ENCODE measurements at places on chromosomes 13 and 19. TPM values are rescaled to one million over a fixed set of nuclear protein-coding genes. Genes with fewer than 3 reads are reported as not detected.

Gene ZNF135
- 2.3 TPM for total RNA-seq

DNA sequence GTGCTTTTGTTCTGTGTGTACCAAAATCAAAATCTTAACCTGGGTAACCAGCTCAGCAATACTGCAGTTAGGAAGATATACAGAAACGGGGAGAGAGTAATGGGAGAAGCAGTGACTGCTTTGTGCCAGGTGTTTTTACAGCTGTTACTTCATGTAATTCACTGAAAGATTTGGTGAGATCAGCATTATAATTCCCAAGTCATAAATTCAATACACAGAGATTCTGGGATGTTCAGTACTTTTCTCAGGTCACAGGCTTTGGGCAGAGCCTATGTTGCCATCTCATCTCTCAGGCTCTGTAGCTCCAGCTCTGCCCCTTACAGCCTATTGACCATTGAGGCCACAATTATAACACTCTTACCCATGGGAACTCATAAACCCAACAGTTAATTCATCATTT is 138.5 kb downstream of the ZAR1L start:
- no peak for DNase-seq

- no peak for DNase-seq
Observed at GRCh38 chr19:55451965-55452748, 9.1 kb upstream of the SHISA7 start.

Gene ZNF471
- total RNA-seq: 10.1 TPM

DNA sequence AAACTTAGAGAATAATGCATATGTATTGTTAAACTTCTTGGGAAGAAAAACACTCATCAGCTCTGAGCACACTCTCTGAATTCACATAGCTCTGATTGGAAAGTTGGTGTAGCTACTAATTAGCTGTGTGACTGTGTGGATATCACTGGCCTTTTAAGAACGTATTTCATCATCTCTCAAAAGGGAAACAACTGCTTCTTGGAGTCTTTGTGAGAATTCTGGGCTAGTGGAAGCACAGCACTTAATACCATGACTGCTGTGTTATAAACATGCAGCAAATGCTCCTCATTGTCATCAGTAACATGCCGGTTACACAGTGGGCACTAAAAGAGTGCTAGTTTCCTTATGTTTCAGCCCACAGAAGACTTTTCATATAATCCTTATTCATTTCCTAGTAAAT is 220.9 kb upstream of the CSNK1A1L start:
- DNase-seq: peak; percentile 11

GRCh38 chr19:11451871-11452619 is 16.6 kb downstream of the PRKCSH start:
- no peak for DNase-seq

GRCh38 chr13:33183431-33184111 is 102.0 kb downstream of the STARD13 start:
- peak; percentile 77 for DNase-seq

Gene KLK14
- not detected for total RNA-seq

DNA sequence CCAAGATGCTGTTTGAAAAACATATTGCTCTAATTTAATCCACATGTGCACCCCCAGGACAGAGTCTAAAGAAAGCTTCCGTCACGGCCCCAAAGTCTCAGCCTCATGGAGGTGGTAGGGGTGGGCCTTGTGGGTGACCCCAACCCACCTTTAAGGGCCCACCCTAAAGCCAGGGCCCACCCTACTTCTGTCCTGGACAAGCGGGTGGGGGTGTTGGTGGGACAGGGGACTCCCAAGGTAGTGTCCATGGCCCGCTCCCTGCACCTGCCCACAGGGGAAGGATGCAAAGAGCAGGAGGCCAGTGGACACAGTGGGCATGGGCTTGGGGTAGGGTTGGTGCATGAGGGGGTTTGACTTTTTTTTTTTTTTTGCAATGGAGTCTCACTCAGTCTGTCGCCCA is 66.8 kb downstream of the KCTD15 start:
- DNase-seq: no peak

Gene FXYD1
- not detected for total RNA-seq

Gene PABPC3
- 0.17 TPM for total RNA-seq

- DNase-seq: no peak
Observed at GRCh38 chr19:4232614-4233281, 3.4 kb downstream of the EBI3 start.

- DNase-seq: no peak
Observed at GRCh38 chr19:6362351-6362801, 1.0 kb downstream of the CLPP start.

DNA sequence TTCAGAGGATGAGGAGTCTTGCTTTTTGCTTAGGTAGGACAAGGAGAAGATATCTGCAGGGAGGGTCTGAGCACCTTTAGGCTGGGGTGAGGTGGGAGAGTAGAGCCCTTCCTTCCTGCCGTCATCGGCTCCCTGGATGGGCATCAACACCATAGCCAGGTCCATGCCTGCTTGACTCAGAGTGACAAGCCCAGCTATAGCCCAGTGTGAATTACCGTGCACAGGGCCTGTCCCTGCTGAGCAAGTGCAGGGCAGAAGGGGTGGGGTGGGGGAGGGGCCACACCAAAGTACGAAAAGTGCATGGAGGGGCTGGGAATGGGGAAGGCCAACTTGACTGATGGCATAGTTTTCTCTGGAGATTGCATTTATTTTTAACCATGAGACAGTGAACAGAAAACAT is 30.3 kb upstream of the RNF113B start:
- DNase-seq: peak; percentile 81

GRCh38 chr19:35718345-35719041 is 690 bp downstream of the KMT2B start:
- DNase-seq: no peak

DNA sequence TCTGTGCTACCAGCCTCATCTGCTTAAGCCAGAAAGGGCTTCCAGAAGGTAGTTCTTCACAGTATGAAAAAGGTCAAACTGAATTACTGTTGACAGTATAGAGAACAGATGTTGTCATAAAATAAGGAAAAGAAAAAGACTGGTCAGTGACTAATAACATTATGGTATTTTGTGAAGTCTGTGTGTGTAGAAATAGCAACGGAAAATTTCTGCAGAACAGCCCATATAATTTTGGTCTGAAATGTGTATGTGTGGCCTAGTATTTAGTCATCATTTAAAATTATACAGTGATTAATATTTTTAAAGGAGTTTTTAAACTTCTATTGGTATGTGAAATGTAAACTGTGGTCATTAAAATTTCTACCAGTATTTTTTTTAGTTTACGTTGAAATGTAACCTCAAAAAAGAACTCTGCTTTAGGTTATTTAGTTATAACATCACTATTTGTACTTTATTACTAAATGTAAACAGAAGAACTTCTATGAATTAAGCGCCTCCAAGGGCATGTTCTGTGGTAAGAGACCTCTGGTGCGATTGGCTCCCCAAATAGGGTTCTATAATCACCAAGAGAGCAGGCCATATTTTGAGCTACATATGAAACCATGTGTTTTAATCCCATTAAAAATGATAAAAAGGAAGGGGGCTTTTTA is 3.3 kb upstream of the GPR183 start:
- DNase-seq: no peak

Gene FFAR2
- total RNA-seq: not detected

- no peak for DNase-seq
Observed at GRCh38 chr19:47757617-47758442, 12.5 kb downstream of the NOP53 start.

Gene FAM32A
- 192 TPM for total RNA-seq

Gene C19orf81
- not detected for total RNA-seq

Gene PEAK3
- 0.05 TPM for total RNA-seq

- DNase-seq: no peak
Observed at GRCh38 chr19:49744946-49745381, 18.1 kb downstream of the TSKS start.

DNA sequence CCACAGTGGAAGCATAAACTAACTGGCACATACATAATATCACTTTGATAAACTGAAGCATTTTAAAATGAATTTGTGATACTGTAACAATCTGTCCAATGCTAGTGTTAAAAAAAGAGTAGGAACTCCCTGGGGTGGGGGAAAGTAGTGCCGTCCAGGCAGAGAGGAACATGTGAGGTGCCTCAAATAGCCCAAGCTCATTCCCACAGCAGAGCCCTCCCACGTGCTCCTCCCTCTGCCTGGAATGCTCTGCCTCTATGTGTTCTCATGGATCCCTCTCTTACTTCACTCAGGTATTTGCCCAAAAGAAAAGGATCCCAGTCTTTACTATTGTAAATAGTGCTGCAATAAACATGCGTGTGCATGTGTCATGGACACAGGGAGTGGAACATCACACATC is 188.1 kb downstream of the NHLRC3 start:
- DNase-seq: no peak

DNA sequence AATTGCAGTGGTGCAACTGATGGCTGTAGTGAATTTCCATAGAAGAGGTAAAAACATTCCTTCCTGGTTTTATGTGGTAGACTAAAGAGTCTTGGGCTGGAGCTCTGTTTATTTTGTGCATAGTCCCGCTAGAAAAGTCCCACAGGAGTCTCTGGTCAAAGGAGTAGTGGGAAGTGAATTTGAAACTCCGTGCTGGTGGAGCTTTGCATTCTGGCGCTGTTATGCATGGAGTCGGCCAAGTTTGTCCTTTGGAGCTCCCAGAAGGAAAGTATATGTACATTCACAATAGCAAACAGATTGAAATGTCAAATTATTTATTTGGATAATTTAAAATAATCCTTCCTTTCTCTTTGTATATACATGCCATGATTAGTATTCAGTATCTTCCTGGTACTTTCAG is 296.5 kb downstream of the LMO7 start:
- DNase-seq: no peak

Gene FGF14
- 0.70 TPM for total RNA-seq

- peak; percentile 66 for DNase-seq
Observed at GRCh38 chr13:79531542-79532254, 50.7 kb downstream of the NDFIP2 start.

Gene RYR1
- 0.10 TPM for total RNA-seq

Gene MEIOSIN
- not detected for total RNA-seq

- no peak for DNase-seq
Observed at GRCh38 chr13:94968040-94968756, 255.9 kb upstream of the SOX21 start.

DNA sequence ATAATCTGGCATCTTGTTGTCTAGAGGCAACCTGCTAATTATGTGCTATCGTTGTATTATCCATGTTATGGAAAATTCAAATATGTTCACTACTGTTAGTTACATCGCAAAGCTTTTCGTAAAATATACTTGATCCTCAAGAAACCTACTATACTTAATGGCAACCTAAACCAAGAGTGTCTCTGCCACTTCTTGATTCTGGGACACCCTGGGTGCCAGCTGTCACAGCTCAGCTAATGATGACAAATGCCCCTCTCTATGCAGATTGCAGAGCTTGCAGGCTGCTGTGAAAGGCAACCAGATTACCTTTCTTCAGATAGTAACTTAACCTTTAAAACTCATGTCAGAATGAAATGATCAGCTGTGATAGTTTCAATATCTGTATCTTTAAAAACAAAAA is 8.9 kb upstream of the MAB21L1 start:
- DNase-seq: no peak

- DNase-seq: no peak
Observed at GRCh38 chr13:85095418-85096272, 703.6 kb downstream of the SLITRK6 start.

- DNase-seq: no peak
Observed at GRCh38 chr19:30781047-30781446, 408.9 kb downstream of the ZNF536 start.

GRCh38 chr19:16915734-16916133 is 26.9 kb downstream of the F2RL3 start:
- DNase-seq: no peak

- DNase-seq: peak; percentile 43
Observed at GRCh38 chr13:23069566-23069965, 111.2 kb upstream of the SGCG start.

Gene LGALS13
- total RNA-seq: not detected

Gene RXFP2
- not detected for total RNA-seq

DNA sequence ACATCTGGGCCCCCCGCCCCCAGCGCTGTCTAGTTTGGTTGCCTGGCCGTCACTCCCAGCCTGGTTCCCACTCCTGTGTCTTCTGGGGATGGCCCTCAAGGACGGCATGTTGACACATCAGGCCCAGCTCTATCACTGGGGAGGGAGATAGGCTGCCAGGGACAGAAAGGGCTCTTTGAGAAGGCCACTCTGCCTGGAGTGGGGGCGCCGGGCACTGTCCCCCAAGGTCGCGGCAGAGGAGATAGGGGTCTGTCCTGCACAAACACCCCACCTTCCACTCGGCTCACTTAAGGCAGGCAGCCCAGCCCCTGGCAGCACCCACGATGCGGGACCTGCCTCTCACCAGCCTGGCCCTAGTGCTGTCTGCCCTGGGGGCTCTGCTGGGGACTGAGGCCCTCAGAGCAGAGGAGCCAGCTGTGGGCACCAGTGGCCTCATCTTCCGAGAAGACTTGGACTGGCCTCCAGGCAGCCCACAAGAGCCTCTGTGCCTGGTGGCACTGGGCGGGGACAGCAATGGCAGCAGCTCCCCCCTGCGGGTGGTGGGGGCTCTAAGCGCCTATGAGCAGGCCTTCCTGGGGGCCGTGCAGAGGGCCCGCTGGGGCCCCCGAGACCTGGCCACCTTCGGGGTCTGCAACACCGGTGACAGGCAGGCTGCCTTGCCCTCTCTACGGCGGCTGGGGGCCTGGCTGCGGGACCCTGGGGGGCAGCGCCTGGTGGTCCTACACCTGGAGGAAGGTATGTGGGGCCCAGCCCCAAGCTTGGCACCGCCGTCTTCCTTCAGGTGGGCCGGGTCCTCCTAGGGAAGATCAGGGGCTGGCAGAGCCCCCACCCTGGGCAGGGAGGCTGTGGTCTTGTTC is at the start of gene AMH:
AMH (plus strand) TSS at position 314 of the 857 bp plus-strand sequence; CDS start at position 324, 10 bp downstream.
- DNase-seq: no peak

- DNase-seq: no peak
Observed at GRCh38 chr13:46578590-46578975, 25.6 kb downstream of the LRCH1 start.

Gene PSG7
- total RNA-seq: not detected

Gene KLK7
- 10.8 TPM for total RNA-seq

Gene CGB2
- 1.0 TPM for total RNA-seq

DNA sequence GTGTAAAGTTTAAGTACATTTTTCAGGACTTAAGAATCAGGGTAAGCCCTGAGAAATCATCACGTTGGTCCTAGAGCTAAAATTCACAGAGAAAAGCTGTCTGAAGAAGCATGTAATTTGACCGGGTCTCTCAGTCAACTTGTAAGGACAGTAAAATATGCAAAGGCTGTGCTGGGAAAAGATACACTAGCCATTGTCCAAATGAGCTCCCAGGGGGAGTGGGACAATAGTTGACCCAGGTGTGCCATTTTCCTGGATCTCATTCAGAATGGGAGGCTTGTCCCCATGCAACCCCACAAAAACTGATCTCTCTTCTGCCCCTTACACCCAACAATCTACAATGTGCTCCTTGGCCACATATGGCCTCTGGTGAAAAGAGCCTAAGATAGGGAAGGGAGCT is 437.9 kb downstream of the KLF12 start:
- DNase-seq: no peak

DNA sequence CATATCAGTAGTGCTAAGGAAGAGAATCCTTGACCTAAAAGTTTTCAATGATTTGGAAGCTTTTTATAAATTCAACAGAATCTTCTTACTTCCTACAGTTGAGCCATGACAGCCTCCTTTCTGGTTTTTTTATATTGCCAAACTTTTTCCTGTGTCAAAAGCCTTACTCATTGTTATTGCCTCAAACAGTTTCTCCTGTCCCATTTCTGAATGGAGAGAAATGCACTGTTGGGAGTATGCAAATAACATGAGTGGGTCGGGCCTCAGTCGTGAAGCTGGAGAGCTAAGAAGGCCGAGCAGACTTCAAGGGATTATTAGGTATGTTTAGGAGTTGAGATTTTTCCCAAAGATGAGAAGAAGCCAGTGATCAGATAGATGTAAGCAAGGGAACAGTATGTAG is 766.4 kb upstream of the KLHL1 start:
- DNase-seq: no peak

GRCh38 chr13:113982296-113982661 is 8.4 kb upstream of the C13orf46 start:
- no peak for DNase-seq
